ENCODE measurements at places on chromosomes 7 and 10.

- no peak for DNase-seq
Measured at GRCh38 chr7:99665312-99666012, 14.3 kb downstream of the CYP3A5 start.

GRCh38 chr7:131899271-131900030 lies 343.0 kb upstream of the PODXL start:
- no peak for DNase-seq

- DNase-seq: peak; percentile 50
Measured at GRCh38 chr10:6064119-6064518, 2.0 kb upstream of the IL2RA start.

- DNase-seq: no peak
Measured at GRCh38 chr7:31095286-31096197, 43.4 kb downstream of the ADCYAP1R1 start.

DNA sequence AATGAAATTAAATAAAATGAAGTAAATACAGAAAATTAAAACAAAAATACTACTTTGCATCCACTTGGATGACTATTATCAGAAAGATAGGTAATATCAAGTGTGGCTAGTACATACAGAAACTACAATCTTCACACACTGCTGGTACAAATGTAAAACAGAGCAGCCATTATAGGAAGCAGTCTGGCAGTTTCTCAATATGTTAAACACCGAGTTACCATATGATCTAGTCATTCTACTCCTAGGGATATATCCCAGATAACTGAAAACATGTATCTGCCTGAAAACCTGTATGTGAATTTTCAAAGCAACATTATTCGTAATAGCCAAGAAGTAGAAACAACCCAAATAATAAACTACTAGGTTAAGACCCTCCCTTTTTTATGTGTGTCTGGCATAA lies 33.4 kb downstream of the LARP4B start:
- no peak for DNase-seq

- no peak for DNase-seq
Measured at GRCh38 chr7:142314281-142314680, 56.4 kb upstream of the PRSS58 start.
